ENCODE measurements at places on chromosomes 1 and 21. TPM values are rescaled to one million over a fixed set of nuclear protein-coding genes. Genes with fewer than 3 reads are reported as not detected.

The SPRR1B gene
- polyA plus RNA-seq, result not detected

The VASH2 gene
- polyA plus RNA-seq, result 3.6 TPM

The POU3F1 gene
- 0.81 TPM for polyA plus RNA-seq

The USF1 gene
- polyA plus RNA-seq, result 34.8 TPM

The INTS11 gene
- 97.8 TPM for polyA plus RNA-seq

The LCK gene
- 2.0 TPM for polyA plus RNA-seq

Measured in brain (organoid and tissue), 16 donors.